ENCODE measurements at places on chromosomes 12 and 14. TPM values are rescaled to one million over a fixed set of nuclear protein-coding genes. Genes with fewer than 3 reads are reported as not detected.

DNA sequence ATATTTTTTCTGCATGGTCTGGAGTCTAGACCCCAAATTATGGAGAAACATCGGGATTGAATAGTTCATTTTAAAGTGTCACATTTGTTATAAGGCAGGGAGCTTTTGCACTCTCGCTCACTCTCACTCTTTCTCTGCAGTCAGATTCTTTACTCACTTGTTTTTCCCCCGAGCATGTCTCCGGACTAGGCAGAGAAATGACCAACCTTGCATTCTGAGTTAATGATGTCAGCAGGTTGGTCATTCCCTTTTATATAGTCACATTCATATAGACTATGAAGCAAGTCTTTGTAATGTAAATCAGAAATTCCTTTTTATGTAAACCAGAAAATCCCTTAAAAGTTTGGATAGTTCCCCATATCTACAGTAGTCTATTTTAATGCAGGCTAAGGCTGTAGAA lies 4.1 kb downstream of the C12orf75 start:
- no peak for DNase-seq

DNA sequence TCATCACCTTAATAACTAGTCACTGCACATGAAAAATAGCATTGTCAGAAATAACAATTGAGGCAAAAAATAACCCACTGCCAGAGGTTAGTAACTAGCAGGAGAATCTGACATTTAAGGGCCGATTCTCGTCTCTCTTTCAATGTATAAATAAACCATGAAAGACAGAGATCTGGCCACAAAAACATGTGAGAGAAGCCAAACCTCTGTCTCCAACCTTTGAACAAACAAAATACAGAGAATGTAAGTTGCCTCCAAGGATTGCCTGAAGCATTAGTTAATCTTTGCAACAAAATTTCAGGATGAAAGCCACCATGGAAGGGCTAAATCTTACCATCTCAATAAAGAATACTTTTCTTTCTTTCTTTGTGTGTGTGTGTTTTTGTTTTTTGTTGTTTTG lies 257.4 kb upstream of the TMTC1 start:
- no peak for DNase-seq

DNA sequence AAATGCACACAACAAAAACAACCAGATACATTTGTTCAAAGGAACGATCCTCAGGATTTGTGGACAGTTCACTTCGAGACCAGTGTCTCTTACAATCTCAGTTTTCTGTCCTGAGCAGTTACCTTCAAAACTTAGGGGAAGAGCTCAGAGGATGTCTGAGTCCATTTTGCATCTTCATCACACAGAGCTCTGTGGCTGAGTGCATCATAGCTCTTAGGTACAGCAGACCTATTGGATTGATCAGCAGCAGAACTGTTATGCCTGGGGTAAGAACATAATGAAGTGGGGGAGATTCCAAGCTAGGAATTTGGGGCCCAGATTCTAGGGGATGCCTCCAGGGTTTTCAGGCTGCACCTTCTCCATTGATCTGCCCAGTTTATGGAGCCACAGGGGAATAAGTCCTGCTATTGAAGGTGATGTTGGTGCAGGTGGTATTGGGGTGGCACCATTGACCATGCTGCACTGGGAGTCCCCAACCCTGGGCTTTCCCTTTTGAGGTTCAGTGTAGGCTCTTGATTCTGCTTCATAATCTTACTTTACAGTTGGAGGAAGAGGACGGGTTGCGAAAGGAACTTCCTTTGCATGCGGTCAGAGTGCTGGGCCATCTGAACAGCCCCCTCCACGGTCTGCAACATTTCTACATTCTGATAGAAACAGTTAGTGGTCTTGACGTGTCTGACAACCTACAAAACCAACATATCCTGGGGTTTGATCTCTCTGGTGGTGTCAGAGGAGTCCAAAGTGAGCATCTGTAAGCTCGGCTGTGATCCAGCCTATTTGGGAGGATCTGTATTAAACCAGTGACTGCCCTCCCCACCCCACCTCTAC lies 112.8 kb downstream of the CHST11 start:
- peak; percentile 20 for DNase-seq

GRCh38 chr12:38138225-38139221 lies 178.1 kb upstream of the ALG10B start:
- peak; percentile 92 for DNase-seq

NEUROD4 gene
- total RNA-seq, result not detected

- DNase-seq, result no peak
Measured at GRCh38 chr12:65533177-65533883, 254.8 kb downstream of the MSRB3 start.

- no peak for DNase-seq
Measured at GRCh38 chr12:76560086-76560491, 518 bp upstream of the OSBPL8 start.

CISTR gene
- total RNA-seq, result not detected

PTCSC3 gene
- total RNA-seq, result not detected

GRCh38 chr12:75893765-75894164 lies 137.8 kb downstream of the PHLDA1 start:
- no peak for DNase-seq

SERPINA1 gene
- total RNA-seq, result 1.0 TPM

- DNase-seq, result no peak
Measured at GRCh38 chr12:4439736-4440135, 5.9 kb downstream of the FGF6 start.

DNA sequence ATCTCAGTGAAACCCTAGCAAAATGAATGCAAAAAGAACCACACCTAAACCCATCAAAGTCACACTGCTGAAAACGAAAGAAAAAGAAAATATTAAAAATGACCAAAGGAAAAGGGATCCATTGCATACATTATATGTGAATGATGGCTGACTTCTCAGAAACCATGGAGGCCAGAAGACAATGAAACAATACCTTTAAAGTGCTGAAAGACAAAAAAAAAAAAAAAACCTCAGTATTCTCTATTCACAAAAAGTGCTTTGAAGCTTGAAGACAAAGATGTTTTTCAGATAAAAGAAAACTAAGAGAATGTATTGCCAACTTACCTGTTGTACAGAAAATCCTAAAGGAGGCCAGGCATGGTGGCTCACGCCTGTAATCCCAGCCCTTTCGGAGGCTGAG lies 4.5 kb upstream of the EVL start:
- DNase-seq, result no peak

DNA sequence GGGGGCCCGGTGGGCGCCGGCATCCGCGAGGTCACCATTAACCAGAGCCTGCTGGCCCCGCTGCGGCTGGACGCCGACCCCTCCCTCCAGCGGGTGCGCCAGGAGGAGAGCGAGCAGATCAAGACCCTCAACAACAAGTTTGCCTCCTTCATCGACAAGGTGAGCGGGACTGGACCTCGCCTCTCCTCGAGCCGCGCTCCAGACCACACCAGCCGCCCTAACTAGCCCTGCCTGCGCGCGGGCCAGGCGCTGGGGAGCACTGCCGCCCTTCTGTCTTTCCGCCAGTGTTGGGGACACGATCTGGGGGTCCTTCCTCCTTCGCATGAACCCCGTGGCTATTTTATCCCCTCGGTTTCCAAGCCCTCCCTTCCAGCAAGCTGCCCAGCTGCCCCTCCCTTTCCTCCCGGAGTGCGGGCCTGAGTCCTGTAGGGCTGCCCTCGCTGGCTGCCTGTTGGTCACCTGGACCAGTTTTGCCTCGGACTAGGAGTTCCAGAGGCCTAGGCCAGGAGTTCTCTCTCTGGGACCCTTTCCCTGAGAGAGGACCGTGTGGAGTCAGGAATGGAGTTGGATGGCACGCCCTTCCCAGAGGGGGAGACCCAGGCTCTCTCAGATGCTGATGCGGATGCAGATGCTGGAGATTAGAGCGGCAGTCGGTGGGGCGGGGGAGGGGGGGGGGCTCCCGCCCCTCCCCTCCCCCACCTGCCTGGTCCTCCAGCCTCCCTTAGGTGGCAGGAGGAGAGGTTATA lies 592 bp downstream of the KRT7 start:
- no peak for DNase-seq

GPR84 gene
- not detected for total RNA-seq

- DNase-seq, result no peak
Measured at GRCh38 chr12:44431647-44432343, 444.3 kb downstream of the NELL2 start.

LRRIQ1 gene
- total RNA-seq, result 13.2 TPM

DNA sequence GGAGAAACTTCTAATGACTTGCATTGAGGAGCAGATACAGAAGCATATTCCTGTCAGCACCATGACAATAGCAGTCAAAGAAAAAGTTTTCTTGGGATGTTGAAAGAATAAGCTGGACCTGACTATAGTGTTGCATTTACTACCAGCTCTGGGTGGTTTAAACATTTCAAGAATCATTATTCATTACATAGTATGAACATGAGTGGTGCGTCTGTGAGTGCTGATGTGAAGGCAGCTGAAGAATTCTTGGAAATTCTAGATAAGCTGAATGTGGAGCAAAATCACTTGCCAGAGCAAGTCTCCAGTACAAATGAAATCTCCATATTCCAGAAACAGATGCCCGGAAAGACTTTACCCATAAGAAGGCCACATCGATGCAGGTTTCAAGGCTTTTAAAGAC lies 45.0 kb upstream of the STAB2 start:
- DNase-seq, result no peak

DNA sequence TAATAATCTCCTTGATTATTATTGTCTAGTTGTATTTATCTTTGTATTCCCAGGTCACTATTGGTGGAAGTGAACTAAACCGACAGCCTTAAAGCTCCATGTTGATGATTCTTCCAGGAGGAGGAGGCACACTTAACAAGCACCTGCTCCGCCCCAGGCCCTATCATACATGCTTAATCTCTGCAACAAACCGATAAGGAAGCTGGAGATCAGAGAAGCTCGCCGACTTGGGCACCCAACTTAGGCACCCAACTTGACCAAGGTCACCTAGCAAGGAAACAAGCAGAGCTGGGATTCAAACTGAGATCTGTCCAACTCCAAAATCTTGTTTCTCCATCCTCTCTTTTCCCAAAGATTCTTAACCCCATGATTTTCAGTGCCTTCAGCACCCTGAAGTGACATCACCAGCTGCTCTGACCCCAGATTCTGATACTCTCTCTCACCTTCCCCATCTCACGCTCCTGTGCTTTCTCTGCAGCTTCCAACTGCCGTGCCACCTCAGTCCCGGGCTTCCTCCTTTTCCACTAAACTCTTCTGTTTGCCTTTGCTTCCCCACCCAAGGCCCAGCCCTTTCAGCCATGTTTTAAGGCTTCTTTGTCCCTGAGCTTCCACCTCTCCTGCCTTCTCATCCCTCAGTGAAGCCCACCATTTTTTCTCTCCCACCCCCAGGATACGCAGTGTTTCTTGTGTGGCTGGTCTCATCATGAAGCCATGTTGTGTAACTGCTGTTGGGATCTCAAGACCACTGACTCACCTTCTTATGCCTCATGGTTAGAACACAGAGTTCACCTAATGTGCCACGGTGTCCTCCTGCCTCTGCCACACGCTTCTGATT lies 6.6 kb upstream of the KRT18 start:
- no peak for DNase-seq

DNA sequence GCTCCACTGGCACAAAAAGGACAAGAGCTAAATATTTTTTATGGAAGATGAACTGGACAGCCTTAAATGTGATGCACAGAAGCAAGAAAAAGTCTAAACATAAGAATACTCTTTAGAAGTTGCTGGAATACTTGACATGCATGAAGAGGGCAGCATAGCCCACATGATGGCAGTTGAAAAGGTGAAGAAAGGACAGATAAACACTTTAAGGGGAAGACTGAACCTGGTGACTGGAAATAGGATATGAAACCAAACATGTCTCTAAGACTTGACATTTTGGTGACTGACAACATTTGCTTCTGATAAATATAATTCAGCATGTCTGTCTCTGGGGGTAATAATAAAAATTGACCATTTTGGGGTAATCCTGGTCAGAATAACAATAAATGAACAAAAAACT lies 273.1 kb downstream of the CCDC91 start:
- DNase-seq, result no peak

DNA sequence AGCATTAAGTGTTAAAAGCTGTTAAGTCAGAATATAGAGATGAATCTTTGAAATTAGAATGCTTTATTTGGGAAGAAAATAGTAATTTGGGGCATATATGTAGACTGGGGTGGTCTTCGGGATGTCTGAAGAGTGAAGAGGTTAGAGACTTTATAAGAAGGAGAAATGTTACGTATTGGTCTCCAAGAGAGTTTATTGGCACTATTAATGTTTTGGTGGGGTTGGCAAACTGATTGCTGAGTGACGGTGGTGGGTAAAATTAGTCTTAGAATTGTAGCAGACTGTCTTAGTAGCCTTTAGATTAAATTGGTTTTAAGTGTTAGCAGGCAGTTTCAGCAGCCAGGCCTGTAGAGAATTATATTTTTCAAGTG lies 4.9 kb upstream of the ATP23 start:
- DNase-seq, result no peak

GRCh38 chr14:77498120-77498979 lies at the start of gene ISM2:
TSS of gene ISM2 (minus strand) at chr14:77498816. CDS start at chr14:77498793, 23 bp downstream.
- DNase-seq, result peak; percentile 64

DNA sequence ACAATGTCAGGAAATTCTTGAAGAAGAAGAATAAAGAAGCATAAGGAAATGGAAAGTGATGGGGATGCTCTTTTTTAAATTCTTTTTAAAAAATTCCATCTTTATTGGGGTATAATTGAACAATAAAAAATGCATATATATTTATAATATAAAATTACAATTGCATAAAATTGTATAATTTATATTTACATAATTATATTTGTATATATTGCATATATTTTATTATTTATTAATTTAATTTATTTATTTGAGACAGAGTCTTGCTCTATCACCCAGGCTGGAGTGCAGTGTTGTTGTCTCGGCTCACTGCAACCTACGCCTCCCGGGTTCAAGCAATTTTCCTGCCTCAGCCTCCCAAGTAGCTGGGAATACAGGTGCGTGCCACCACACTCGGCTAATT lies 36.3 kb downstream of the PAH start:
- no peak for DNase-seq

EID3 gene
- 63.0 TPM for total RNA-seq

GRCh38 chr12:27869567-27869966 lies 89.5 kb upstream of the MANSC4 start:
- DNase-seq, result no peak

GRCh38 chr14:45198551-45198950 lies 54.5 kb downstream of the MIS18BP1 start:
- DNase-seq, result no peak

GRCh38 chr12:76144245-76144549 lies 59.7 kb upstream of the NAP1L1 start:
- peak; percentile 28 for DNase-seq

FOXN4 gene
- total RNA-seq, result 9.0 TPM

DNA sequence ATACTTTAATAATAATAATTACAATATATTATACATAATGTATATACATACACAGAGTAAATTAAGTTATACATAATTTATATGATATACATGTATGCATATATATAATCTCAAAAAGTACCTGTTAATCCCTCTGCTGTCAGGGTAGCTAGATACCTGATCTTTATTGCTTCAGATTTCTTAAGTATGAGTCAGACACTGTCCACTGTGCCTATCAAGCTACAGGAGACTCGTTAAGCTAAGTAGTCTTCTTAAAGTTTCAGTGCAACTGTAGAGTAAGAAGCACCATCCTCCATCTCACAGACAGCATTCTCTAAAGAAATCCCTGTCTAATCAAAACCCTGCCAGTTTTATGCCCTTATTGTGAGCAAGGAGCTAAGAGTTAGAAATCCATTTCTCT lies 428.7 kb downstream of the RERGL start:
- DNase-seq, result no peak
